ENCODE measurements at places on chromosomes 4 and X.

DNA sequence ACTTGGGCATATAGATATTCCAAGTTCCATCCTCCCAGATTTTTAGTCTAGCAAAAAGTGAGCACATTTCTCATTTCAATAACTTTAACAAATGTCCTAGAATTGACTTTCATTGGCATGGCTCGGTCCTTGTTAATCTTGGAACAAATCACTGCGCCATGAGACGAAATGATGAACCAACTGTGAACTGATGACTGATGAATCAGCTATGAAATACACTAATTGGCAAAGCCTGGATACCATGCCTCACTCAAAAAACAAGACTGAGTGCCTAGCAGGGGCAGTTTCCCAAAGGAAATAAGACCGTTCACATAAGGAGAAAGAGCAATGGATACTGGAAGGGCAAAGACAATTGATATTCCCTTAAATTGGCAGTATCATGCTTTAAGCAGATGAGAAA, 248.6 kb upstream of the VEGFC start:
- DNase-seq: no peak

DNA sequence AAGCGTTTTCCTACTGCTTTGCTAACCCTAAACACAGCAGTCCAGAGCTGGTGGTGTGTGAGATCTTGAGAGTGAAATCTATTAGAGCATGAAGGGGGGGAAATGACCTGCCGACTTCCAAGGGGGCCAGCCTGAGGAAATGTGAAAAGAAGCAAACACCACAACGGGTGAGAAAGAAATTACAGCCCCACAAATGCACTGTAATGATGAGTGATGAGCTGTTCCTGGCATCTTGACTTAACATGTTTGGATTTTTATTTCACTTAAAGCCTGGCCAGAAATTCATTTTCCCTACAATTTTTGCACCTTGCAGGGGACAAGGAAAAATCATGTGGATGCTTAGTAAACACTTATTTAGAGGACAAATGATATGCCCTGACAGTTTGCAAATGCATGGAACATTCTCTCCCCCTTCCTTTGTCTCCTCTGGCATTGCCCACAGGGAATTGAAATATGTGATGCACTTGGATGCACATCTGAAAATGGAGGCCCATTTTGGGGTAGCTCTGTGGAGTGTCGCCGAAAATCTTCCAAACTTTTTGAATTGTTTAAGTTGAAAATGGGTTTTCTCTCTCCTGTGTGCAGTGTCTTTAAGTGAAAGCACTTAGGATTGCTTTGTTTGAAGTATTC, 84.3 kb upstream of the TMEM150C start:
- no peak for DNase-seq

GRCh38 chr4:158020734-158021346, 152.0 kb downstream of the GASK1B start:
- DNase-seq: no peak

DNA sequence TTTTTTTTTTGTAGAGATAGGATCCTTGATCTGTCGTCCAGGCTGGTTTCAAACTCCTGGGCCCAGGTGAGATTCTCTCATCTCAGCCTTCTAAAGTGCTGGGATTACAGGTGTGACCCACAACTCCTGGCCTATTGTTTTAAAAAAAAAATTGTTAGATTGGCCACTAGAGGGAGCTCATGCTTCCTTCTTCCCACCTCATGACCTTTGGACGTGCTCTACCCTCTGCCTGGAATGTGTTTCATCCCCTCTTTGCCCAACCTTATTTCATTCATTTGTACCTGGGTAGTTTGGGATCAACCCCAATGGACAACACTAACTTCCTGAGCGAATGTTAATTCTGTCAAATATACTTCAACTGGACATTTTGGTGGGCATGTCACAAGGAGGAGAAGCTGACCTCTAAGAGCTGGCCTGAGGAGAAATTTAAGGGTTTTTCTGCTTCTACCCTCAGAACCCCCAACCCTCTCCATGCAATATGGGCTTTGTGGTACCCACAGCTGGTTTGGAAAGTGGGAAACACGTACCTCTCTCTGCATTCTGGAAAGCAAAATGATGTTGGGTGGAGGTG, 6.4 kb downstream of the PPEF2 start:
- DNase-seq: no peak

DNA sequence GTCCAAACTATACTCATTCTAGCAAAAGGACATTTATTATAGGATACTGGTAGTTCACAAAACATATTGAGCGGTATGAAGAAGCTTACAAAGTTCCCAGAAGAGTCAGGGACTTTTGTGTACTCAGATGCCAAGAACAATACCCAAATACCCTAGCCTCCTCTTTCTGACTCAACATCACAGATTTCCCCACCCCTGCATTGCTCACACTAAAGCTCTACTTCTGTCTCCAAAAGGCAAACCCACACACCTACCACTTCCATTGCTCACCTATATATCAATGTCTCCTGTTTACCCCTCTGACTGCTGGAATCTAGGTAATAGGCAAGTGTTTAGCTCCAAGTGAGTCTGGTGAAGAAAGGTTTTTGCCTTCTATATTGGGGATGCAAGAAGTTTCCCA, 100.7 kb upstream of the HCCS start:
- no peak for DNase-seq

DNA sequence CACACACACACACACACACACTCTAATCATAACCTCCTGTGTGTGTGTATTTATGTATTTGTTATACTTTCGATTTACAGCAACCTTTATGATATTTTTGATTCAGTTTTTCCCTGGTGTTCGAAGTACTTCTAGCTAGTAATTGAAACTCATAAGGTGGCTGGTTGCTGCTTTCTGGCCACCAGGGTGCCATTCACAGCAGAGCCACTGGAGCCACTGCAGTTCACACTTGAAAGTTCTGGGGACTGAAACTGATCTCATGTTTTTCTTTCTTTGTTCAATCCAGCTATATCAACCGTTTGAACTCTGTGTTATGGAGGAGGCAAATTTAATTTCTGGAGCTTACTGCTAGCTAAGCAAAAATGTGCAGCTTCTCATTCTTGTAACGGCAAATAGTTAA, 419.4 kb downstream of the ADGRL3 start:
- DNase-seq: no peak

- no peak for DNase-seq
These were observed 226.7 kb upstream of the PRKX start for GRCh38 chrX:3940000-3940610.

GRCh38 chrX:150863191-150863590, 35.3 kb downstream of the CD99L2 start:
- no peak for DNase-seq

GRCh38 chrX:154436374-154436982, 476 bp upstream of the GDI1 start:
- DNase-seq: no peak

DNA sequence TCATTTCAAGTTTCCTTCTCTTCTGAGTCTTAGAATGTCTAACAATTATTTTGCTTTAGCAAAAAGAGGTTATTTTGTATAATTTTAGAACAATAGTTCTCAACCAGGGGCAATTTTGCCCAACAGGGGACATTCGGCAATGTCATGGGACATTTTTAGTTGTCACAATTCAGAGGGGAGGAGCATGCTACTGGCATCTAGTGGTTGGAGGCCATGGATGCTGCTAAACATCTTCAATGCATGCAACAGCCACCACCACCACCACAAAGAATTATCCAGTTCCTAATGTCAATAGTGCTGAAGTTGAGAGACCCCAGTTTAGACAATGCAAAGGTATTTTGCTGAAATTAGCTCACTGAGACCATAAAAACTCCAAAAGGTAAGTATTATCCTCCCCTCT, 122.5 kb downstream of the ARHGAP6 start:
- DNase-seq: no peak

DNA sequence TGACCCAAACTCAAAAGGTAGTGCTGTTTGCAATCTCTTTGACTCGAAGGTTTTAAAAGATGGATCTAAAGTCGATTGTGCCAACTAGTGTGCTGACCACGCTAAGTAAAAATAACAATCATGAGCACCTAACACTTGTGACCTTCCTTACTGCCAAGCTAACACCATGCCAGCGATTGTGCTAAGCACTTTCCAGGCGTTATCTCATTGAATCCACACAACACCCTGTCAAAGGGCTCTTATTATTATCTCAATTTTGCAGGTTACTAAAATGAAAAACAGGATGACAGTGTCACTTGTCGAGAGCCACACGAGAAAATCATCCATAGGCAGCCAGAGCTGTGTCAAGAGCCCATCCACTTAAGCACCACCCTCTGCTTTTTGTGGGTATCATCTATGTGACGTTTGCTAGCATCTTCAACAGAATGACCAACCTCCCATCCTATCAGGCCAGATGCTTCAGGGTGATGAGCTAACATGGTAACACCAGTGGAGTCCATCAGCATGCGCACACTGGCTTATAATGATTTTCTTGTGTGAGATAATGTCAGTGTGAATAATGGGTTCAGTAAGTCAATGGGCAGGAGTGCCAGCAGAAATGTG, 893 bp upstream of the GAB3 start:
- DNase-seq: no peak

GRCh38 chrX:71118032-71118984, at the start of gene MED12:
Gene MED12 (plus strand): TSS chrX:71118596. CDS start chrX:71118755, 159 bp downstream.
- DNase-seq: peak; percentile 14

DNA sequence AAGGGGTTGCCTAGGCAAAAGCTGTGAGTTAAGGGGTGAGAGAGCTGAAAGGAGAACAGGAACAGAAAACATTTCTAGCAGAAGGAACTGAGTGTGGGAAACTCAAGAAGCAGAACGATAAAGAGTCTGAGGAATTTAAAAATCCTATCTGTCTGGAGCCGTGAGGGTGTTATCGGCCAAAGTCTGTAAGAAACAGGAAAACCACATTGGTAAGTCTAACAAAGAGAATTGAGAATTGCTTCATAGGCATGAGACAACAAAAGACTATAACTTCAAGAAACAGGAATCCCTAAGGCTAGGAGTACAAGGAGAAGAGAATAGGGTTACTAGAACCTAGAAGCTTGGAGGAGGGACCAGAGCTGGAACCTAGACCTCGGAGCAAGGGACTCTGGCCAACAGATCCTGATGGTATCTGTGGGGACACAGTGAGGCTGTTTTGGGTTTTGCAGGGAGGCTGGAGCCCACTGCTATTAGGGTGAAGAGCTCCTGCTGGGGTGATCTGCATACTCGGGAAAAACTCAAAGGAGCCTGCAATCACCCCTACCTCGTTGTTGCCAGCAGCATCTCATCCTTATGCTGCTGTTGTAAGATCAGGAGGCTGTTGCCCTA, 175.6 kb downstream of the FBXO8 start:
- no peak for DNase-seq

DNA sequence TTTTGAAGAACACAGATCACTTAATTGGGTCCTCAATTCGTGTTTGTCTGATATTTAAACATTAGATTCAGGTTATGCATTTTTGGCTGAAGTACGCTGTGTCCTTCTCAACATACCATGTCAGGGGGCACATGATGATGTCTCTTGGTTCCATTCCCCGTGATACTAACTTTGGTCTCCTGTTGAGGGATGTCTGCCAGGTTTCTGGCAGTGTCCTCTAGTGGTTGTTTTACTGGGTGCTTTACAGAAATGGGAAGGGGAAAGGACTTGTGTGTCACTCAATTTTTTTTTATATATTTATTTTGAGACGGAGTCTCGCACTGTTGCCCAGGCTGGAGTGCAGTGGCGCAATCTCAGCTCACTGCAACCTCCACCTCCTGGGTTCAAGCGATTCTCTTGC, 58.2 kb downstream of the WWC2 start:
- DNase-seq: no peak

DNA sequence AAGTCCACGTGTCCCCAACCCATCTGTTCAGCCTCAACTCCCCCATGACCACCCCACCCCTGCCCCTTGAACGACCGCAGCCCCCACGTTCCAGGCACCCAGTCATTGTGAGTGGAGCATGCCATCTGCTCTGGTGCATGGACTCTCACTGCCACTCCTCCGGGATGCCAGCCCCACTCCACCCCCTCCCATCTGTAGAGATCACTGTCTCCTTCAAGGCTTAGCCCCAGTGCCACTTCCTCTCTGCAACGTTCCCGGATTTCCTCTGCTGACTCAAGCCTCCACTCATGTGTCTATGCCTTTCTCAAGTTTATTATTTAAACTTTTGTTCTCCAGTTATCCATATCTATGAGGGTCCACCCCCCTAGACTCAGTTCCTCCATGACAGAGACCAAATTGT, 54.0 kb downstream of the MAML3 start:
- DNase-seq: no peak

GRCh38 chr4:151688003-151688784, 72.6 kb downstream of the GATB start:
- DNase-seq: no peak

GRCh38 chr4:52199574-52200338, 148.7 kb downstream of the SPATA18 start:
- DNase-seq: no peak

DNA sequence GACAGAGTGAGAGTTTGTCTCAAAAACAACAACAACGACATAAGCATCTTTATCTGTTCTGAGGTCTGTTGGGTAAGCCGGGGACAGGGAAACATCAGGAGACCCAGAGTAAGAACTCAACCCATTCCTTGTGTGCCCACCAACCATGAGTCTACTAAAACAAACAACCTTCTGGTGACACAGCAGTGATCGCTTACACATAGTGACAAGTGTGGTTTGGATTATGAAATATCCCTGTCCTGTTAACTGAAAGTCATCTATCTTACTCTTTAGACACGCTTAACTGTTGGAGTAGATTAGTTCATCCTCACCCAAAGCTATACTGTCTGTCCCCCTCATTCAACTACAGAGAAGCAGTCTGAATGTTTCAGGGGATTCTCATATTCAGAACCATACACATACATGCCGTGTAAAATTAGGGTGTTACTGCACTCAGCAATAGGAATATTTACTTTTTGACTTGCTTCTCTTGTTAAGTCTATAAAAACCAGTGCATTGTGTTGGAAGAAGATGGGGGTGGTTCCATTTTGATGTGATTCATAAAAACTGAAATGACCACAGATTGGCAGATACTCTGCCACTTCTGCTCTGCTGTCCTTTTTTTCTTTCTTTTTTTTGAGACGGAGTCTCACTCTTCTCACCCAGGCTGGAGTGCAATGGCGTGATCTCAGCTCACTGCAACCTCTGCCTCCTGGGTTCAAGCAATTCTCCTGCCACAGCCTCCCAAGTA, 27.4 kb downstream of the PHKA2 start:
- DNase-seq: no peak

- DNase-seq: peak; percentile 32
These were observed 389.4 kb downstream of the GALNTL6 start for GRCh38 chr4:172202480-172203076.

DNA sequence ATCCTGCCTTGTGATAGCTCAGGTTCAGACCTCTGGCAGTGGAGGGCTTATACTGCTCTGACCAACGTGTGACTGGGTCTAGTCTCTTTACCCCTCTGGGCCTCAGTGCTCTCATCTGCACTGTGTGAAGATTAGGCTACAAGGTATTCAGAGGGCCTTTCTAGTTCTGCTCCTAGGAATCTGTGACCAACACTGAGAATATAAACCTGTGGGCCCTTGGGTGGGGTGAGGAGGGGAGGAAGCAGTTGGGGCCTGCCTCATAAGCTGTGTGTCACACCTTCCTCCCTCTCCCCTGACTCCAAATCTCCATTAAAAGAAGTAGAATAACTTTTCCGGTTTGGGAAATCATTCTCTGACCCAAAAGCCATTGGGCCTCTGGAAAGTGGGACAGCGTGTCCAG, 66.3 kb upstream of the MSN start:
- no peak for DNase-seq

Measured in NCI-H1436 treated with DMSO at 0.1 percent for 48 hours (cell line).